ENCODE measurements at places on chromosomes 6 and 20. TPM values are rescaled to one million over a fixed set of nuclear protein-coding genes. Genes with fewer than 3 reads are reported as not detected.

Gene DXO
- 22.1 TPM for polyA plus RNA-seq

GRCh38 chr6:39263303-39264037 is 34.2 kb upstream of the KCNK5 start:
- no peak for DNase-seq

Gene FAM120B
- polyA plus RNA-seq: 37.3 TPM

DNA sequence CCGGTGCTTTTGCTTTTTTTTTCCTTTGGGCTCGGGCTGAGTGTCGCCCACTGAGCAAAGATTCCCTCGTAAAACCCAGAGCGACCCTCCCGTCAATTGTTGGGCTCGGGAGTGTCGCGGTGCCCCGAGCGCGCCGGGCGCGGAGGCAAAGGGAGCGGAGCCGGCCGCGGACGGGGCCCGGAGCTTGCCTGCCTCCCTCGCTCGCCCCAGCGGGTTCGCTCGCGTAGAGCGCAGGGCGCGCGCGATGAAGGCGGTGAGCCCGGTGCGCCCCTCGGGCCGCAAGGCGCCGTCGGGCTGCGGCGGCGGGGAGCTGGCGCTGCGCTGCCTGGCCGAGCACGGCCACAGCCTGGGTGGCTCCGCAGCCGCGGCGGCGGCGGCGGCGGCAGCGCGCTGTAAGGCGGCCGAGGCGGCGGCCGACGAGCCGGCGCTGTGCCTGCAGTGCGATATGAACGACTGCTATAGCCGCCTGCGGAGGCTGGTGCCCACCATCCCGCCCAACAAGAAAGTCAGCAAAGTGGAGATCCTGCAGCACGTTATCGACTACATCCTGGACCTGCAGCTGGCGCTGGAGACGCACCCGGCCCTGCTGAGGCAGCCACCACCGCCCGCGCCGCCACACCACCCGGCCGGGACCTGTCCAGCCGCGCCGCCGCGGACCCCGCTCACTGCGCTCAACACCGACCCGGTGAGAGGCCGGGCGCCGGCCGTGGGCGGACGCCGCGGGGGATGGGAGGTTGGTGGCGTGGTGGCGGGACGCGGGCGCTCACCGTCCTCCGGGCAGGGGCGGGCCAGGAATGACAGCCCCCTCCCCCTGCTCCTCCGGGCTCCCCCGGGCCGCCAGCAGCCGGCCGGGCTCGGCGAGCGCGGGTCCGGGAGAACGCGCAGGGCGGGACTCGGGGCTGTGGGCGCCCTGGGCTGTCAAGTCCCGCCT is 606 bp downstream of the ID4 start:
- no peak for DNase-seq

Gene BPIFB1
- polyA plus RNA-seq: 0.14 TPM

Gene ANKRD66
- not detected for polyA plus RNA-seq

Gene SLC12A5
- polyA plus RNA-seq: 1.5 TPM

All from renal cortex interstitium (tissue), 15 donors.